ENCODE measurements at places on chromosomes 1 and 21.

GRCh38 chr1:181482521-181483284 is 614 bp upstream of the CACNA1E start:
- no peak overlapping the region for H3K27ac ChIP-seq
- H3K36me3 ChIP-seq = no peaks in the 10 kb centered on the region
- H3K27me3 ChIP-seq = peaks cover 29% of the 10 kb centered on the region
- no peaks in the 10 kb centered on the region for H3K4me1 ChIP-seq
- DNase-seq = no peak

DNA sequence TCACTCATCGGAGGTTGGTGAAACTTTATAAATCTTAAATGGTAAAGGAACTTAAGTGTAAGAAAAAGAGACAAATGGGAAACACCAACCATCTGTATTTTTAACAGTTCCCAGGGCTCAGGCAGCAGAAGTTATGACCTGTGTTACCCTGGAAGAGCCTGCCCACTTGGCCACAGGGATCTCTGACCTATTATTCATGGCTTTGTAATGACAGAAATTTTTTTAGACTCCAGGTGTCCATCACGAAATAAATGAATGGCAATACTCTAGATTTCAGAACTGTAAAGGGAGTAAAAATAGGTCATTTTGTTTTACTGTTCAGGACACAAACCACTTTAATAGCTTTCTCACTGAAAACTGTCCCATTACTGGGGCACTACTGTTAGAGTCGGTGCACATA is 389.8 kb downstream of the VAV3 start:
- DNase-seq = no peak
- no peaks in the 10 kb centered on the region for H3K36me3 ChIP-seq
- H3K4me1 ChIP-seq = no peaks in the 10 kb centered on the region
- H3K4me3 ChIP-seq = no peak overlapping the region
- no peak overlapping the region for H3K27ac ChIP-seq

GRCh38 chr21:37593015-37593414 is 226.4 kb downstream of the DYRK1A start:
- H3K4me1 ChIP-seq = no peaks in the 10 kb centered on the region
- no peak overlapping the region for H3K27ac ChIP-seq
- DNase-seq = no peak
- no peaks in the 10 kb centered on the region for H3K27me3 ChIP-seq
- no peaks in the 10 kb centered on the region for H3K36me3 ChIP-seq
- no peak overlapping the region for H3K4me3 ChIP-seq

DNA sequence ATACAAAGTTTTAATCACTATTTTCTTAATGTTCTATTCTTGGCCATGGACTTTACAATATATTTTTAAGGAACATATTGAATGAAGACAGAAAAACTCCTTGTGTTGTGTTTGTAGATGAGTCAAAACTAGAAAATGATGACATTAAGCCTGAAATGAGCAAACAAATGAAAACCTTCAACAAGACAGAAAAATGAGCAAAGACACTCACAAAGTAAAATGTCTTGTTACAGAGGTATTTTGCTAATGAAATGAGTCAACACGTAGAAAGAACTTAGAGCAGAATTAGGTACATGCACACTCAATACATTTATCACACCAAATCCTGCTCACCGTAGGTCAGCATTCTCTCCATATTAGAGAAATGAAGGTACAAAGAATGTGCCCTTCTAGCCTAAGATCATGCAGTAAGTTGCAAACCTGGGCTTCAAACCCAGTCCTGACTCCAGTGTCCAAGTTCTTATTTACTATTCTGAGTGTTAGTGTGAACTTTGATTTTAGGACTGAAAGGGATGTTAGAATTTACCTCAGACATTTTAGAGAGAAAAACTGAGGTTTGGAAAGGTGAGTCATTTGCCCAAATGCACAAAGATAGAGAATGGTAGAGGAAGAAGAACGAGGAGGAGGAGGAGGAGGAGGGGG is 133.9 kb upstream of the SGIP1 start:
- H3K27ac ChIP-seq = no peak overlapping the region
- H3K36me3 ChIP-seq = no peaks in the 10 kb centered on the region
- no peak for DNase-seq
- no peaks in the 10 kb centered on the region for H3K27me3 ChIP-seq
- no peak overlapping the region for H3K4me3 ChIP-seq
- no peaks in the 10 kb centered on the region for H3K4me1 ChIP-seq

DNA sequence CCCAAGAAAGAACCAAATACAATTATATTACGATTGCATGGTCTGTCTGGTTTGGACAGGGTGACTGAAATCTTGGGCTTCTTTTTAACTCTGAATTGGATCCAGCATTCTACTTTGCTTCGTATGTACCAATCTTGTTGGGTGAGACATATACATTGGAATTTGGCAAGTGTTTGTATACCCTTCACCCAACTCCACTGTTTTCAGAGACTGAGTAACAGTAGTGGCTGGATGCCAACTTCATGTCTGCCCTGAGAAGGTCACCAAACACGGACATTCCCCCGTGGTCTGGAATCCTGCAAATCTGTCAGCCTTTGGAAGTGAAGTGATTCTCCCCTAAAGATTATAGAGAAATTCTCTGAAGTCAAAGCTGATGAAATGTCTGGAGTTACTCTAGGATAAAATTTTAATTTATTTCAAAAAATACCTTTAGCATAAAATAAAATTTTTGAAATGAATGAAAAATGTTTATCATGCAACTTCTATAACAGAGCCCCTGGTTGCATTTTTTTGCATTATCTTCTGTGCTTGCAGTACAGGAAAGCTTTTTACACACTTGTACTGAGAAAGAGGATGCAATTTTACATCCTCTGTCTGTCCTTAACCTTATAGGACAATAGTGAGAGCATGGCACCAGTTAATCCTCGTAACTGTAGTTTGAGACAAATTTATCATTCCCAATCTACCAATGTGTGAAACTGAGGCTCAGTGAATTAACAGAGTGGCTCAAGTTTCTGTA is 201.8 kb downstream of the DISC1 start:
- H3K4me1 ChIP-seq = no peaks in the 10 kb centered on the region
- no peak overlapping the region for H3K27ac ChIP-seq
- no peak overlapping the region for H3K4me3 ChIP-seq
- DNase-seq = no peak

DNA sequence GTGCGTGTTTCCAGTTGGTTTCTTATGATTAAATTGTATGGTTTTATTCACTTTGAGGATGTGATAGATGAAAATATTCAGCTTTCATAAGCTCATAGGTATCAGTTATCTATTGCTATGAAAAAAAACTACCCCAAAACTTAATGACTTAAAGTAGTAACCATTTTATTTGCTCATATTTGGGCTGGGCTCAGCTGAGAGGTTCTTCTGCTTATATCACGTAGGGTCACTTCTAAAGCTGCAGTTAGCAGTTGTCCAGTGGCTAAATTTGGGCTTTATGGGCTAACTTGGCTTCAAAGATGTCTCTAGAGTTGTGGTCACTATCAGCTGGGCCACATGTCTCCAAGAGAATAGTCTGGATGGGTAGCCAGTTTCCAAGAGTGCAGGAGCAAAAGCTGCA is 206.4 kb upstream of the LYPLAL1 start:
- no peak overlapping the region for H3K27ac ChIP-seq
- H3K27me3 ChIP-seq = no peaks in the 10 kb centered on the region
- no peaks in the 10 kb centered on the region for H3K36me3 ChIP-seq
- no peak overlapping the region for H3K4me3 ChIP-seq
- DNase-seq = no peak

- H3K27me3 ChIP-seq = no peaks in the 10 kb centered on the region
- no peaks in the 10 kb centered on the region for H3K36me3 ChIP-seq
- DNase-seq = peak; percentile 44
- H3K4me1 ChIP-seq = peaks cover 13% of the 10 kb centered on the region
Observed at GRCh38 chr1:6343506-6344405, 49.8 kb downstream of the ACOT7 start.

GRCh38 chr1:90802622-90803021 is 85.5 kb upstream of the BARHL2 start:
- H3K27ac ChIP-seq = no peak overlapping the region
- H3K4me1 ChIP-seq = no peaks in the 10 kb centered on the region
- no peak for DNase-seq
- H3K36me3 ChIP-seq = no peaks in the 10 kb centered on the region

DNA sequence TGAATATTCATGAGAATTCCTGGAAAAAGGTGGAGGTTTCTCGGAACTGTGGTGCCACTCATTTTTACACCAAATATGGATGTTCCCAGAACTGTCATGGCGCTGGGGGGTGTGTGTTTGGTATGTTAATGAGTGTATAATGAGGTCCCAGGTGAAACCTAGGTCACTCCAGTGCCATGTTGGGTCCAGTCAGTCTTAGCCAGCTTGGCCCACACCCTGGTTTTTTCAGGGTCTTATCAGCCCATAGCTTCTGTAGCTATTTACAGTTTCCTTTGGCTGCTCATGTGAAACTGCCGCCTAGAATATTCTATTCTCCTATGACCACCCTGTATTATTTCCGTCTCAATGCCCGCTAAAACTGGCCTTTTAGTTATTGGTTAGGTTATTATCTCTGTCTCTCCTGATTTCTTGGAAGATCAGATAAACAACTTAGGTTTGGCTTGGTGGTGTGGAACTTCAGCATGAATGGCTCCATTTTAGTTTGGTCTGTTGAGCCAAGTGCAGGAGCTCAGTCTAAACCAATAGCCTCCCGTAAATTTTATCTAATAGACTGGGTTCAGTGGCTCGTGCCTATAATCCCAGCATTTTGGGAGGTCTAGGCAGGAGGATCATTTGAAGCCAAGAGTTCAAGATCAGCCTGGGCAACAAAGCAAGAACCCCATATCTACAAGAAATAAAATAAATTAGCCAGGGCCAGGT is 42.1 kb upstream of the EDARADD start:
- H3K27me3 ChIP-seq = no peaks in the 10 kb centered on the region
- no peaks in the 10 kb centered on the region for H3K4me1 ChIP-seq
- DNase-seq = no peak
- no peak overlapping the region for H3K4me3 ChIP-seq
- no peaks in the 10 kb centered on the region for H3K36me3 ChIP-seq

Measured in CD8-positive, alpha-beta memory T cell (primary cell).